ENCODE measurements at places on chromosomes 6 and 20.

- DNase-seq: no peak
Measured at GRCh38 chr6:40529919-40530318, 57.2 kb downstream of the LRFN2 start.

GRCh38 chr20:44970243-44970757 lies 4.0 kb downstream of the STK4 start:
- peak; percentile 89 for DNase-seq

GRCh38 chr6:75874224-75874623 lies 125.2 kb downstream of the MYO6 start:
- DNase-seq: no peak

DNA sequence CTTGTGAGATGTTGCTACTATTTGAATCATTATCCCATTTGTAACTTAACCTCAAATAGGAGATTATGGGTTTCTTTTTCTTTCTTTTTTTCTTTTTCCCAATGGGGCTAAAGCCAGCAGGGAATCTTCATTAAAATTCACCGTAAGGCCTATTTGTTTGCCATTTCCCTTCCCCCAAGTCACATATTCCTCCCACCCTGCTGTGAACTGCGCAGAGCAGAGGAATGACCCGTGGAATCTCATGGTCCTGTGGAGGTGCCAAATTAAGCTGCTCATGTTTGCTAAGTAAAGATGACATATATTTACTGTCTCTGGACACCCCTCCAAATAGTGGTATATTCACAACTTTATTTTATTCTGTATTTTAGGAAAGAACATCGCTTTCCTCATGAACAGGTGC lies 699.3 kb downstream of the RNF144B start:
- DNase-seq: no peak

DNA sequence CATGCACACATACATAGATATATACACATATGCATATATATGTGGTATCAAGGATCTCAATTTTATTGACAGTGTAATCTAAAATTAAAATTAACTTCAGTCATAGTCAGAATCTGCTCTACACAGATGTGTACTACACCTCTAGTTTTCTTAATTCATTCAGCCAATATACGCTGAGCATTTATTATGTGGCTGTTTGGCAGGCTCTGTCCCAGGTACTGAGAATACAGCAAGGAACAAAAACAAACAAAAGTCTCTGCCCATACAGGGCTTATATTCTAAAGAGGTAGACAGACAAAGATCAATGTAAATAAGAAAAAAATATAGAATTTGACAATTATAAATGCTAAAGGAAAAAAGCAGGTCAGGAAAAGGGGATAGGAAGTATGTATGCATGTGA lies 7.8 kb upstream of the RGS17 start:
- DNase-seq: no peak

GRCh38 chr6:112160745-112161144 lies 73.4 kb downstream of the FAM229B start:
- DNase-seq: no peak

GRCh38 chr6:102485480-102485879 lies 1092.0 kb downstream of the GRIK2 start:
- DNase-seq: no peak
